ENCODE measurements at places on chromosomes 5 and 9. TPM values are rescaled to one million over a fixed set of nuclear protein-coding genes. Genes with fewer than 3 reads are reported as not detected.

Gene OGN
- not detected for total RNA-seq

- no peak overlapping the region for H3K4me3 ChIP-seq
- peaks cover 54% of the 10 kb centered on the region for H3K27me3 ChIP-seq
- DNase-seq = no peak
- H3K36me3 ChIP-seq = peaks cover 10% of the 10 kb centered on the region
Measured at GRCh38 chr5:54882101-54882500, 103.3 kb downstream of the ESM1 start.

GRCh38 chr9:21758540-21758939 is 43.9 kb upstream of the MTAP start:
- H3K27ac ChIP-seq = no peak overlapping the region
- peaks cover 8% of the 10 kb centered on the region for H3K4me1 ChIP-seq
- DNase-seq = no peak
- H3K36me3 ChIP-seq = no peaks in the 10 kb centered on the region
- no peaks in the 10 kb centered on the region for H3K27me3 ChIP-seq
- no peak overlapping the region for H3K4me3 ChIP-seq

- H3K27me3 ChIP-seq = no peaks in the 10 kb centered on the region
- H3K4me1 ChIP-seq = peaks cover 52% of the 10 kb centered on the region
- peaks cover 4% of the 10 kb centered on the region for H3K36me3 ChIP-seq
- H3K4me3 ChIP-seq = no peak overlapping the region
Measured at GRCh38 chr9:86733929-86734328, 213.4 kb downstream of the GAS1 start.
